Cortex of kidney (tissue), 1 donor: ENCODE measurements at places on chromosomes 6 and 20.

GRCh38 chr6:162153120-162153519, 574.4 kb downstream of the PRKN start:
- DNase-seq: no peak

DNA sequence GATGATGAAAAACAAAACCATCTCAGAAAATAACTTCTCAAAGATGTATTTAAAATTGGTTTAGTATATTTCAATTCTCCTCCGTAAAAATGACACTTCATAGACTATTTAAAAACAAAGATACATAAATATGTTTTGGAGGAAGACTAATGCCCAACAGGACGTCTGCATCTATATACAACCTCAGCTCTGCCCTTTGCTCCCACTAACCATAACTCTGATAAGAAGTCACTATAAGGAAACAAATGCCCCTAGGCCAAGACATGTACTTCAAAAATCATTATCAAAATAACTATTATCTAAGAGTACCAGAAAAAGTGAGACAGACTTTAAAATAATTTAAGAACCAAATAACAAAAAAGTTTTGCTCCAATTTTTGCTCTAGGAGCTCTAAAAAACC, 23.4 kb downstream of the PLAGL1 start:
- no peak for DNase-seq

DNA sequence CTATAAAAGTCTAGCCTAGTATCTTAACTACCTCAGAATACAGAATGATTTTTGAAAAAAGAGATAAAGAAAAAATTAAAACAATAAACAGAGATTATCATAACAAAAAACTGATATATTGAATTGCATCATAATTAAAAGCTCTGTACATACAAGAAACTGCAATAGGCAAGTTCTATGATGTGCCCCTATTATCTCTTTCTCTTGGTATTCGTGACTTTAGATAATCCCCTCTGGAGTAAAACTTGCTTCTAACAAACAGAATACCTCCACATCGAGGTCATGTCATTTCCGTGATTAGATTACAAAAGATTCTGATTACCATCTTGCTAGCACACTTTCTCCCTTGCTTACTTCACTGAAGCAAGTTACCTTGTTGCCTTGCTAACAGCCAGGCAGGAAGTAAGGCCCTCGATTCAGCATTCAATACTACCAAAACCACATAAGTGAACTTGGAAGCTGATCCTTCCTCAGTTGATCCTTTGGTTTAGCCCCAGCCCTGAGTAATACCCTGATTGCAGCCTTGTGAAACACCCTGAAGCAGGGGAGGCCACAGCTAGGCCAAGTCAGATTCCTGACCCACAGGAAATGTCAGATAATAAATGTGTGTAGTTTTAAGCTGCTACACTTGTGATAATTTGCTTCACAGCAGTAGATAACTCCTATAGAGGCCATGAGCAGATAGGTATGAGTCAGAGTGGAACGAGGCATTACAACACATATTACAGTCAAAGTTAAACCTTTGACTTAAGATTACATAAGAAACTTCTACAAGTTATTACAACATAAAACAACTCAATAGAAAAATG, 53.7 kb upstream of the TMX4 start:
- DNase-seq: no peak

DNA sequence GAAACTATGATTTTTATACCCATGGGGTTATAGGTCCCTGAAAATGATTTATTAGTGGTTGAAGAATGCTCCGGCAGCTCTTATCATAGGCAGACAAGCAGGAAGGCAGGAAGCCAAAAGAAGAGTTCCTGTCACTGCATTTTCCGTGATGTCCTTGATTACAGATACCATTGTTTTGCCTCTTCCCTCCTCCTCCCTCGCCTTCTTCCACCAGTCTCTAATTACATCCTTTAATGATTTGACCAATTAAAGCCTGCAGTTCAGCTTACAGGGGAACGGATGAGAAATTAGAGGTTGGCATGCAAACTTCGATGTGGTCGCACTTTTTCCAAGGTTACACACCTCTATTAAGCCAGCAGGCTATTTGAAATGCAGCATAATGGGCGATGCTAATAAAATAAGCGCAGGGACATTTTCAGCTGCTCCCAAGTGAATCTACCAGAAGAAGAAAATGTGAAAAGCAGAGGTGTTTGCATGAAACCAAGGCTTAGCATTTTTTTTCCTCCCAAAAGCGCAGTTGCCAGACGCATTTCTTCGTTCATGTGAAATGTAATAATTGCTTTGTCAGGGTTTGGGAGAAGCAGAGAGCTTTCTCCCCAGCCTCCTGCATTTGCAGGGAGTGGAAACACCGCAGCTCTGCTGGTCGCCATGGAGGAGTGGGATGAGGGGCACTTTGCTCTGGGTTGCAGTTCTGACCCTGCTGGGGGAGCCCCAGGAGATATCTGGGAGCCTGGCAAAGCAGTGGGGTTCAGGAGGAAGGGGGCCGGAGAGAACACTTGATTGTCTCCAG, 6.0 kb downstream of the NOX3 start:
- DNase-seq: no peak

GRCh38 chr6:37663019-37663810, 34.5 kb downstream of the MDGA1 start:
- no peak for DNase-seq

GRCh38 chr6:44642870-44643522, 255.5 kb downstream of the CDC5L start:
- no peak for DNase-seq

DNA sequence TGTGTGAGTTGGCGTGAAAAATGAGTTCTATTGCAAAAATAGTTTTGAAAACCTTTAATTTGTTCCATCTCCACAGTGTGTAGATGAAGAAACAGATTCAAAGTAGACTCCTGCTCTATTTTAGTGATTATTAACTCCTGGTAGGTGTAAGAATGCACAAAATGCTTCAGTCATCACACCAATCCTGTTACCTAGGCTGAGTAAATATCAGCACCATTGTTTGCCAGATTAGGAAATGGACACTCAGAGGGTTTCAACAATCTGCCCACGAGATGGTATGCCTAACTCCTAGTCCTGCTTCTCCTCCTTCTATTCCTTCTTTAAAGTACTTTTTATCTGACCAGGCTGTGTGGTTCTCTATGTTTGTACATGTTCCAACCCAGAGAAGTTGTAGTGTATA, 108.9 kb upstream of the AHI1 start:
- DNase-seq: no peak

DNA sequence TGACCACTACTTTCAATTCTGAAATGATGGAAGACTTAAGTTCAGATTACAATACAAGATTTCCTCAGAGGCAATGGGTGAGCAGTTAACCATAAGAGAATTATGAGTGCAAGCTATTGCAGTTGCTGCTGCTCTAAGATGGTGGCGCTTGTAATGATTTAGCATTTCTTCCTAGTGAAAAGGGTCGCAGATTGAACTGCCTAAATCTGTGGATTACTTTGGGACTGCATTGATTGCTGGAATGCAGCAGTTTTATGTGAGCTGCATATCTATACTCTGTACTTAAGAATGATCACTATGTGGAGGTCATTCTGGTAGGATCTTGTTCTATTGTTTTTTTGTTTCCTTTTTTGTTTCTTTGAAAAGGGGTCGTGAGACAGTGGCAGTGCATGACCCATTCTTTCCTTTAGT, 5.3 kb downstream of the SCAF8 start:
- DNase-seq: no peak

DNA sequence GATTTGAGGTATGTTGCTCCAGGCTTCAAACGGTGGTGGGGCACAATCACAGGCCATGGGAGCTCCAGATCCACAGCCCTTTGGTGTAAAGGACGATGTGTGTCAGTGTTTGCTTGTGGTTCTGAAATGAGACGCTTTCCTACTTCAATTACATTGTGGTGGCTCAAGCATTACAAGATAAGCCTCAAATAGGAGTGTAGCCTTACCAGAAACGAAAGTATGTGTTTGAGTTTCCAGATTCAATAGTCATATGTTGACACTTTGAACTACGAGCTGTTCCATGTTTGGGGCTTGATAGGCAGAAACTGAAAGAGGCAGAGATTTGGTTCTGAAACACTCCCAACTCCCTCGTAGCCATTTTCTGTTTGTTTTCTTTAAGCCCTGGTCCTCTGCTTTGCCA, 187.1 kb downstream of the MYLK4 start:
- no peak for DNase-seq

DNA sequence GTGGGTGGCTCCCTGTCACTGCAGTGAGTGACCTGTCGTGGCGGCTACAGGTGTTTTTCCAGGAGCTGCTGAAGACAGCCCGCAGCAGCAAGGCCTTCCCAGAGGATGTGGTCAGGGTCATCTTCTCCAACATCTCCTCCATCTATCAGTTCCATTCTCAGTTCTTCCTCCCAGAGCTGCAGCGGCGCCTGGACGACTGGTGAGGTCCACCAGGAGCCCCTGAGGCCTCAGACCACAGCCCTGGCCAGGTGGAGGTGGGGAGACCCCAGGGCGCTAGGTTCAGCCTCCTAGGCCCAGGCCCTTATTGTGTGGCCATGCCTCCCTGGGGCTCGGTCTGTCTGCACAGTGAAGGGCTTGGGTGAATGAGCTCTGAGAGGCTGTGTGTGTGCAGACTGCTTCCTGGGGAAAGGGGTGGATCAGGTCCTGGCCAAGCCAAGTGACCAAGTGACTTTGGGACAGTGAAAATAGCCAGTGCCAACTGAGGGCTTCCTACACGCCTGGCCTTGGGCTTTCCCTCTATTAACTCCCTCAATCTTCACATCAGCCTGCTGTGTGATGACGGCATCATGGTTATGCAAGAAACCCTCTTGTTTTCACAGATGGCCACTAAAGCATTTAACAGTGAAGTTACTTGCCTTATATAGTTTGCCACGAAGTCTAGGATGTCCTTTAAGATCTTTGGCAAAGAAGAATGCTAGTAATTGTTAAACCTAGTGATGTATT, 6.4 kb downstream of the FGD2 start:
- no peak for DNase-seq

GRCh38 chr20:56428410-56428809, 16.4 kb downstream of the CASS4 start:
- DNase-seq: no peak
